ENCODE measurements at places on chromosomes 5 and 9.

DNA sequence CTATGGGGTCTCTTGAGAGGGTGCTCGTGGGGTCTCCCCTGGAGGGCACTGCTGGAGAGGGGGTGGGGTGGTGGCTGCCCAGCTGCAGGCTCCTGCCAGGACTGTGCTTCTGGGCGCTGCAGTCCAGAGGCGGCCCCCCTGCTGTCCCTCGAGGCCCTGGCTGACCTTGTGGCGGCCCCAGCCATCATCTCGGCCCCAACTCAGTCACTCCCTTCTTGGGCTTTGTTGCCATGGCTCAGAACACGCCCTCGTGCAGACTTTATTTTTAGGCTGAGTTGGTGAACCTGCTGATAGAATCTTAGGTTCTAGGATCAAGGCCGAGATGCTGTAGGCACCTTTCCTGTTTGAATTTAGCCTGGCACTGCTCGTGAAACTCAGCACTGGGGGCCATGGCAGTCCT is 22.8 kb downstream of the FBXW5 start:
- no peak for DNase-seq

DNA sequence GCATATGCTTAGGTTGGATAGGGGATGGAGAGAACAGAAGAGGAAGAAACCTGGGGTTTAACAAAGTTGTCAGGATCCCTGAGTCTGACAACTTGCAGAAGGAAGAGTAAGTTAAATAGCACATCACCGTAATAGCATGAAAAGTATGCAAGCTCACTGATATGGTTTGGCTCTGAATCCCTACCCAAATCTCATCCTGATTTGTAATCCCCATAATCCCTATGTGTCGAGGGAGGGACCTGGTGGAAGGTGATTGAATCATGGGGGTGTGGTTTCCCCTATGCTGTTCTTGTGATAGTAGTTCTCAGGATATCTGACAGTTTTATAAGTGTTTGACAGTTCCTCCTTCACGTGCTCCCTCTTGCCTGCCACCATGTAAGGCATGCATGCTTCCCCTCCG is 193.3 kb downstream of the PSAT1 start:
- no peak for DNase-seq

- no peak for DNase-seq
These were observed 563.9 kb downstream of the ANXA1 start for GRCh38 chr9:73715591-73715990.

- DNase-seq, result no peak
These were observed 93.1 kb downstream of the PJA2 start for GRCh38 chr5:109316634-109317033.

- peak; percentile 92 for DNase-seq
These were observed 28.8 kb downstream of the SLC46A2 start for GRCh38 chr9:112861638-112862555.

- no peak for DNase-seq
These were observed 12.3 kb downstream of the SGCD start for GRCh38 chr5:156339139-156339841.

GRCh38 chr5:133307275-133307674 is 255.5 kb downstream of the HSPA4 start:
- DNase-seq, result no peak

DNA sequence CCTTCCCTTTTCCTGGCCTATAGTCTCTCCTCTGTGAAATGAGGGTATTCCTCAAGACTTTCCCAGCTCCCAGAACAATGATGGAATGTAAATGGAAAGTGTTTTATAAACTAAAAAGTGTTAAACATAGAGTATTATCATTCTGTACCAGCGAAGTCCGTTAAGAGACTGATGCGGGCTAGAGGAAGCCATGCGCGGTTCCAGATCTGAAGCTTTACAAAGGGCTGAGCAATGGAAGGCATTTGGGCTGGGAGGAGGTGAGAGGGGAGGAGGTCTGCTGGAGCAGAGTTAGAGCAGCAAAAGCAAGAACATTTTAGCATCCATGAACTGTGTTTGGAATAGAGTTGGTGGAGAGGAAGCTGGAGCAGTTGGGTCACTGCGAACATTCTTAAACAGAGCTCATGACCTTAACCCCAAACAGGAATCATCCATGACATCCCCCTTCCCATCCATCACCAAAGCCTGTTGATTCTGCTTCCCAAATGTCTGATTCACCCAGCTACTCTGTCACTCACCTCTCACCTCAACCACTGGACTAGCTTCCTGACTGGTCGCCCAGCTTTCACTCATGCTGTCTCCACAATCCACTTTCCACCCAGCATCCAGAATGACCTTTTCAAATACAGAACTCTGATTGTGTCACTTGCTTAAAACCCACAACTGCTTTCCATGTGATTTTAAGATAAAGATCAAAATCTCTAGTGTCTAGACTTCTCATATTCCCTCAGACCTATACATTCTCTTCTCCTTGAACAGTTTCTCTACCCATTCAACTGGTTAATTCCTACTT is 37.1 kb downstream of the CDK5RAP2 start:
- DNase-seq, result no peak

DNA sequence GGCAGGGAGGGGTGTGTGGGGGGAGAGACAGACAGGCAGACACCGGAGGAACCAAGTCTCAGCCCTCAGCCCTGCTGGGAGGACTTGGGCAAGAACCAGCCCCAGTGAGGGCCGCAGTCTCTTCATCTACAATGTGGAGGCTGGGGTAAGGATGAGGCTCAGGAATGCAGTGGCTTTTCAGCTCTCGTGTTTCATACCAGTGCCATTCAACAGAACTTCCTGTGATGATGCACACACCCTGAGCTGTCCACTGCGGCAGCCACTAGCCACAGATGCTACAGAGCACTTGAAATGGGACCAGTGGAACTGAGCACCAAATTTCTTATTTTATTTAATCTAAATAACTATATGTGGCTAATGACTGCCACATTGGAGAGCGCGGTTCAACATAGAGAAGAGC is 10.7 kb downstream of the CAMK2A start:
- no peak for DNase-seq

- no peak for DNase-seq
These were observed 540.2 kb downstream of the CSNK1G3 start for GRCh38 chr5:124052201-124052600.

GRCh38 chr5:151870820-151871219 is 53.8 kb downstream of the GLRA1 start:
- DNase-seq, result no peak

- DNase-seq, result no peak
These were observed 39.0 kb upstream of the EXOC3 start for GRCh38 chr5:403995-404394.

GRCh38 chr9:93945400-93946337 is 9.5 kb downstream of the BARX1 start:
- peak; percentile 57 for DNase-seq

DNA sequence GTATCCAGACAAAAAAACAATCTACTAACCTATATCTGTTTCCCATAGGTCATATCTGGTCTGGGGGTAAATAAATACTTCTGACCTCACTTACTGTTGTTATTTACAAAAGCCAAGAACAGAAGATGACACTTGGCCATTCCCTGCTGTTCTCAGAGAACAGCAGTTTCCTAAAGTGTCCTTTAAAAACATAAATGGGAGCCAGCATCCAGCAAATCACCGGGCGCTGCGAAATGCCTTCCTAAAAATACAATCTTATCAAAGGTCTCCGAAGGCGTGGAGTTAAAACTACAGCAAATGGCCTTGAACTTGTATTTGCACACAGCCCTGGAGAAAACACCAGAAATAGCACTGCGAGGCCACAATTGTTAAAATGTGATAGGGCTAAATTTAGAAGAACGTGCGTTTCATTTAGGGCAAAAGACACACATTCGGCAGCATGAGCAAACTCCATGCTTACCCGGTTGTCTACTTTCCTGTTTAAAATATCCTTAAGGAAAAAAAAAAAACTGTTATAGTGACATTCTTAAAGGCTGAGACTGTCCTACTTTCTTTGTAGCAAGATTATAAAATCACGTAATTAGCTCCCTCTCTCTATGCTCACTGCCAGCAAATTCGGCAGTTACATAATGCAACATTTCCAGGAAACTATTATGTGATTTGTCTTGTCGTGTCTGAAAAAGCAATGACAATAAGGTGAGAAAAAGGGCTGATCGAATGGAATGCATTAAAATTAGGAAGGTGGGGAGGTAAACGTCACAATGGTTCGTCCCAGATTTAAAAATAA is 1.5 kb downstream of the NFIL3 start:
- no peak for DNase-seq

DNA sequence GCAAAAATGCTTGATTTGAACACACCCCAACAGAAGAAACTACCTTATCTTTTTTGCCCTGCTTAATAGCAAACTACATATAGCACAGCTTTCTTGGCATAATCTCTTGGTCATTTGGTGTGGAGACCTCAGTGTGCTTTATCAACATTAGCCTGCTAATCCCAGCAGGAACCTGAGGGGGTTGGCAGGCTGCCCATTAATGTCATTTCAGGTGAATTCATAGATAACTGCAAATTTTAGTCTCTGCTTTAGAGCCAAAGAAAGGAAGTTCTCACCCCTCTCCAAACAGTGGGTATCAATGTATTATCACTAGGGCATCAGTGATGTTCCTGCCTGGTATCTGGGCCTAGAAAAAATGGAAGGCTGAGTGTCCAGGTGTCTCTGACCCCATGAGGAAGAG is 489.0 kb downstream of the NTRK2 start:
- DNase-seq, result no peak

GRCh38 chr5:83644301-83644700 is 76.4 kb downstream of the HAPLN1 start:
- DNase-seq, result no peak

DNA sequence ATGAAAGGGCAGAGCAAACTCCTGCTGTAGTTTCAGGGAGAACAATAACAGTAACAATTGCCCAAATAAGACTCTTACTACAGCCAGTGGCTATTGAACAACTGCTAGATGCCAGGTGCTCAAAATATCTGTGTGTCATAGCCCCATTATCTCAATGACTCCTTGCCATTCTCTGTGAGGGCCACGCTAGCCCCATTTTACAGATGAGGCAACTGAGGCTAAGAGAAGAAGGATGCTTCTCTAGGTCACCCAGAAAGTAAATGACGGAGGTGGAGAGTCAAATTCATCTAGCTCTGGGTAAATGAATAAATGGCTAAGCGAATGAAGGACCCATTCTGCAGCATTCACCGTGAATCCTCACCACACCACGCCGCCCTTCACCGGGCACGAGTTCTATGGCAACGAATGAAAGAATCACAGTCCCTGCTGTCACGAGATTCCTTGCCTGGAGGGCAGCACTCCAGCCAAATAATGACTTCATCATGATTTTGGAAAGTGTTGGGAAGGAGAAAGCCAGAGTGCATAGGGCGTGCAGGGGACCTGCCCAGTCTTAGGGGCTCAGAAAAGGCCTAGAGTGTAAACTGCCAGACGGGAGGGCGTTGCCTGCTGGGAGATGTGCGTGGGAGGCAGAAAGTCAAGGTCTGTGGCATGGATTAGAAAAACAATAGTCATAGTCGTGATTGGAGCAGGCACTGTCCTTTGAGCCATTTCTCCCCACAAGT is 147.2 kb downstream of the C9orf50 start:
- no peak for DNase-seq

DNA sequence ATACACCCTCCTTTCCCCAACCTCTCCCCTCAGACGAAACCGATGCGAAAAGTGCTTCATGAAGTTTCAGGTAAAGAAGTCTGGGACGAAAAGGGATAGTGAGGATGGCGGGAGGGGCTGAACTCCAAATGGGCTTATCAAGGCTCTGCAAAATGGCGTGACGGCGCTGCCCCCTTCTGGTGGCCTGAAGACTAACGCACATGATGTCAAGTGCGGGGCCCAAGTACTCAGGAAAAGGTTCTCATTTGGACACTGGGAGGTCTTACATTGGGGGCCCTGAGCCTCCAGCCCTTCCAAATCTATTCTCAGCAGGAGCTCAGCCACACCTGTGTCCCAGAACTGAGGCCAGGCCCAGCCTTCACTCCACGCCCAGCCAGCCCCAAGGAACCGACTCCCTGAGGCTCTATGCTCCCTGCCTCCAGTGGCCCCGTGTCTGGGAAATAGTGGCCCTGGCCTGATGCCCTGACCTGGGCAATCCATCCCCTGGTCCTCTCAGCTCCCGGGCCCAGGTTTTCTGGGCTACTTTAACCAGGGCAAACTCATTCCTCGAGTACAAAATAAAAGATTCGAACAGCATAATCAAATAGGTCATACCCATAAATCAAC is 119.9 kb downstream of the KCNIP1 start:
- DNase-seq, result peak; percentile 54

GRCh38 chr5:158056130-158056825 is 197.3 kb upstream of the CLINT1 start:
- no peak for DNase-seq

GRCh38 chr5:23012842-23013241 is 159.7 kb upstream of the CDH12 start:
- no peak for DNase-seq

- no peak for DNase-seq
These were observed 225.7 kb downstream of the TLR4 start for GRCh38 chr9:117929868-117930267.

DNA sequence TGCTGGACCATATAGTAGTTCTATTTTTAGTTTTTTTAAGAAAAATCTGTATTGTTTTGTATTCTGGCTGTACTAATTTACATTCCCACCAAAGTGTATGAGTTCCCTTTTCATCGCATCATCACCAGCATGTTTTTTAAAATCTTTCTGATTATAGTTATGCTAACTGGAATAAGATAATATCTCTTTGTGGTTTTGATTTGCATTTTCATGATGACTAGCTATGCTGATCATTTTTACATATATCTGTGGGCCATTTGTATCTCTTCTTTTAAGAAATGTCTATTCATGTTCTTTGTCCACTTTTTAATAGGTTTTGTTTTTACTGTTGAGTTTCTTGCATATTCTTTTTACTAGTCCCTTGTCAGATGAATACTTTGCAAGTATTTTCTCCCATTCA is 238.0 kb downstream of the FBXO4 start:
- DNase-seq, result no peak
